ENCODE measurements at places on chromosomes 4 and X.

DNA sequence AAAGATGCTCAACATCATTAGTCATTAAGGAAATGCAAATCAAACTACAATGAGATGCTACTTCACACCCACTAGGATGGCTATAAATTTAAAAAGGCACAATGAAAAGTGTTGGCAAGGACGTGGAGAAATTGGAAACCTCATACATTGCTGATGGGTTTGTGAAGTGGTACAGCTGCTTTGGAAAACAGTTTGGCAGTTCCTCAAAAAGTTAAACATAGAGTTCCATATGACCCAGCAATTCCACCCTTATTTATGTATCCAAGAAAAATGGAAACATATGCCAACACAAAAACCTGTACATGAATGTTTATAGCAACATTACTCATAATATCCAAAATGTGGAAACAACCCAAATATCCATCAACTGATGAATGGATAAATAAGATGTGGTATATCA, 101.3 kb upstream of the MAGEB10 start:
- DNase-seq: no peak

DNA sequence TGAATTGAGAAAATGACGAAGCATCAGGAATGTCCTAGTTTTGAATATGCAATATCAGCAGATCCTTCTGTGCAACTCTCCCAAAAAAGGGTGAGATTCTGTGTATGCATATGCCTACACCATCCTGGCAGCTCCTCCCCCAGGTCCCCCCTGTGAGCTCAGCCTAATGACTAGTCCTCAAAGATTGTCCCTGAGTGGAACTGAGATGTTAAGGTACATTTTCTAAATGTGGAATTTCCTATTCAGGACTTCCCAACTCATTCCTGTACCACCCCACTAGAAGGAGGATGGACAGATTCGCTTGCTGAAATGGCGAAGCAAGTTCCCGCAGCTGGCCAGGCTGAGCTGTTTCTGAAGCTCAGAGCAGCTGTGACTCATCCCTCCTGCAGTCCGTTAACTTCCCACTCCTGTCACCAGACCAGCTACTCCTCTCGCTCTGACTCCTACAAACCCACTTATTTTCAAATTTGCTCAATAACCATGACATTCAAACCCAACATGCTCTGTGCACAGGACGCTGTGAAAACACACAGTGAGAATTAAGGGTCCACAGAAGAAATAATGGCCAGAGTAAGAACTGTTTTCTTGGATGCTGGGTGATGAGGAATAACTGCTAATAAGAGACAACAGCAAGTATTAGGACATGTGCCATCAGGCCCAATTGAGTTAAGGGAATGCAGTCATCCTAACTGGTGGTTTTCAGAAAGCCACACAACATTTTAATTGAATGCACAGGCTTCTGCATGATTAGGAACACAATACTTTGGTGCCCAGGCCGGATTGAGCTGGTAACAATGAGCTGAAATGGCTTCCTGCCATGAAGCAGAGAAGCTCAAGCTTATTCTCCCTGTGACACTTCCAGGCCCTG, 40.0 kb upstream of the IRF2 start:
- DNase-seq: no peak

GRCh38 chrX:132435222-132435621, 53.6 kb downstream of the MBNL3 start:
- no peak for DNase-seq

DNA sequence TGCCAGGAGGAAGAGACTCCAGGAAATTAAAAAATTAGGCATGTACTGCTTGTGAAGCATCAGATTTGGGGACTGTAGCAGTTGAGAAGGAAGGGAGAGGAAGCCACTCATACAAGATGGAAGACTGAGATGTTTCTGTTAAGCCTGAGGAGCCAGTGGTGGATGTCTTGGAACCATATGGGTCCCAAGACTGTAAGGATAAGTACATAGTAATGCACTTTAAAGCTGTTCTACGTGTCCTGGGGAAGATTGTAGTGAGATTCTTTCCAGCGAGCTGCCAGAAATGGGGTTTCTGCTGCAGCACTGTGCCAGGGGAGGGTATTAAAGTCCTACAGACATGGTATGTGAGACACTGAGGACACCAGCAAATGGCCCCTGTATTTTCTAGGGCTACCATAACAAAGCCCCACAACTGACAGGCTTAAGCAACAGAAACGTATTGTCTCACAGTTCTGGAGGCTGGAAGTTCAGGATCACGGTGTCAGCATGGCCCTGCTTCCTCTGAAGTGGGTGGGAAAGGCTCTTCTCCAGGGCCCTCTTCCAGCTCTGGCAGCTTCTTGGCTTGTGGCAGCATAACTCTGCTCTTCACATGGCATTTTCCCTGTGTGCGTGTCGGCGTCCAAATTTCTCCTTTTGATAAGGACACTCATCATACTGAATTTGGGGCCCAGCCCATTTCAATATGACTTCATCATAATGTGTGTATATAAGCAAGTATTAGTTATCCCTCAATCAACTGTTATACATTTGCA, 304.4 kb downstream of the EVC2 start:
- DNase-seq: no peak

DNA sequence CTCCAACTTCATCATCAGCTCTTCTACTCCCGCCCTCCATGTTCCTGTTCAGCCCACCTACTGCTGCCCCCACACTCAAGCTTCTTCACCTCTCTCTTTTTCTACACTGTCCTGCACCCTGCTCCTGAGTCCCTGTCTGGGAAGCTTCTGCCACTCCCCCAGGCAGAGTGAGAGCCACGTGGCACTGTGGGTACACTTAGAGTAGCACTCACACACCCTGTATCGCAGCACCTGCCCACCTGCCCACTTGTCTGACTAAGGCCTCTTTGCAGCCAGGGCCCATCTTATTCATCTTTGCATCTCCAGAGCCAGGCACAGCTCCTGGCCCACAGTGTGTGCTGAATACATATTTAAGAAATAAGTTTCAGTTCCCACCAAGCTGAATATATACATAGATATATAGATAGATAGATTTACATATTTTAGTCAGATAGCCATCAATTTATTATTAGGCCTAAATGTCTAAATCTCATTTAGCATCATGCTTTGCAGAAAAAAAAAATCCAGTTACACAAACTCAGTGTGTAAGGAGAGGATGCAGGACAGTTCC, 24.9 kb downstream of the CCDC149 start:
- no peak for DNase-seq

- no peak for DNase-seq
Measured at GRCh38 chr4:117429506-117429905, 344.1 kb upstream of the TRAM1L1 start.
